ENCODE measurements at places on chromosomes 1 and 21. TPM values are rescaled to one million over a fixed set of nuclear protein-coding genes. Genes with fewer than 3 reads are reported as not detected.

- H3K4me3 ChIP-seq = peak overlapping the region; percentile 82
- no peaks in the 10 kb centered on the region for H3K27me3 ChIP-seq
- peaks cover 55% of the 10 kb centered on the region for H3K4me1 ChIP-seq
- H3K36me3 ChIP-seq = no peaks in the 10 kb centered on the region
These were observed 2.0 kb downstream of the AHDC1 start for GRCh38 chr1:27601771-27602461.

DNA sequence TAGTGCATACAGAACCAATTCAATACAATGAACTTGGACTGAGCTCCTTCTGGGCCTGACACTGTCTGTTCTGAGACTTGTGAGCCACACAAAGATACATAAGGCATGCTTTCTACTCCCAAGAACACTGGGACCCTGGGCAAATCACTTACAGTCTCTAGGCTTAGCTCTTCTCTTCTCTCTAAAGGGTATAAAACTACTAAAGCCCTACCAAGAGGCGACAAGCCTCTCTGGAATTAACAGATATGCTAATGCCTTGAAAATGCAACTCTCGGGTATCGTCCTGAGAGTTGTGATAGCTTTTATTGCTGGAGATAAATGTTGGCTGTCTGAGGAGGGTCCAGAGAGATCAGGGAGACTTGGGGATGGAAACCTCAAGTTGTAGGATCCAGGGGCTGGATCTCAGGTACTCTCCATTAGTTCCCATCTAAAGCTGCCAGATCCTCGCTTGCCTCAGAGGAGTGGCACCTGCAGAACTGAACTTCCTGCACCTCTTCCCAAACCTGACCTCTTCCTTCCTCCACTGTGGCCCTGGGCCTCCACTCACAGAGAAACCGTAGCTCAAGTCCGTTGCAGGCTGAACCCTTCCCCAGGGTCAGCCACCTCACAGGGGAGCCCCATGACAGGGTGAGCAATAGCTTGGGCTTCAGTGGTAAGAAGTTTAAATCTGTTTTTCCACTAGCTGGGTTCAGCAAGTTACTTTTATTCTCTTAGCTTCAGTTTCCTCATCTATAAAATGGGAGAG is 11.5 kb upstream of the CFAP45 start:
- H3K27me3 ChIP-seq = no peaks in the 10 kb centered on the region
- H3K4me3 ChIP-seq = no peak overlapping the region
- peaks cover 2% of the 10 kb centered on the region for H3K36me3 ChIP-seq
- DNase-seq = peak; percentile 22

DNA sequence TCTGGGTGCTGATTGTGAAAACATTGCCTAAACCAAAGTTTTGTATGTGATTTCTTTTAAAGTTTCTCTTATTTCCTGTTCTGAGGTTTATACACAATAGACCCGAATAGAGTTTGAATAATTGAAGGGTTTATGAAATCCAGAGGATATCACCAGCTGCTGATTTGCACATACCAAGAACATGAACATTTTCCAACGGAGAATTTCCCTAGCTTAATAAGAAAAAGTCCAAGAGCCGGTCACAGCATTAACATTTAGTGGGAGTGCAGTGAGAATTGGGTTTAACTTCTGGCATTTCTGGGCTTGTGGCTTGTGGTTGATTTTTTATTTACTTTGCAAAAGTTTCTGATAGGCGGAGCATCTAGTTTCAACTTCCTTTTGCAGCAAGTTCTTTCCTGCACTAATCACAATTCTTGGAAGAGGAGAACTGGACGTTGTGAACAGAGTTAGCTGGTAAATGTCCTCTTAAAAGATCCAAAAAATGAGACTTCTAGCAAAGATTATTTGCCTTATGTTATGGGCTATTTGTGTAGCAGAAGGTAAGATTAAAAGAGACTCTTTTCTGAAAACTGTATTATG is at the start of gene CFH:
TSS of gene CFH (plus strand) at position 407 of the 579 bp plus-strand sequence. CDS start at position 482, 75 bp downstream.
- peak within 1 kb of the TSS; percentile 47 for H3K4me3 ChIP-seq
- H3K27me3 ChIP-seq = no peaks in the 10 kb centered on the region
- H3K27ac ChIP-seq = peak within 1 kb of the TSS; percentile 59

- DNase-seq = no peak
- peak overlapping the region; percentile 34 for H3K4me3 ChIP-seq
- H3K4me1 ChIP-seq = peaks cover 18% of the 10 kb centered on the region
- H3K27ac ChIP-seq = peak overlapping the region; percentile 83
These were observed 27.9 kb downstream of the LRRC8B start for GRCh38 chr1:89552471-89553081.

- no peaks in the 10 kb centered on the region for H3K27me3 ChIP-seq
- H3K36me3 ChIP-seq = no peaks in the 10 kb centered on the region
- no peak for DNase-seq
- no peak overlapping the region for H3K27ac ChIP-seq
These were observed 36.0 kb upstream of the GNG12 start for GRCh38 chr1:67869233-67869632.

DNA sequence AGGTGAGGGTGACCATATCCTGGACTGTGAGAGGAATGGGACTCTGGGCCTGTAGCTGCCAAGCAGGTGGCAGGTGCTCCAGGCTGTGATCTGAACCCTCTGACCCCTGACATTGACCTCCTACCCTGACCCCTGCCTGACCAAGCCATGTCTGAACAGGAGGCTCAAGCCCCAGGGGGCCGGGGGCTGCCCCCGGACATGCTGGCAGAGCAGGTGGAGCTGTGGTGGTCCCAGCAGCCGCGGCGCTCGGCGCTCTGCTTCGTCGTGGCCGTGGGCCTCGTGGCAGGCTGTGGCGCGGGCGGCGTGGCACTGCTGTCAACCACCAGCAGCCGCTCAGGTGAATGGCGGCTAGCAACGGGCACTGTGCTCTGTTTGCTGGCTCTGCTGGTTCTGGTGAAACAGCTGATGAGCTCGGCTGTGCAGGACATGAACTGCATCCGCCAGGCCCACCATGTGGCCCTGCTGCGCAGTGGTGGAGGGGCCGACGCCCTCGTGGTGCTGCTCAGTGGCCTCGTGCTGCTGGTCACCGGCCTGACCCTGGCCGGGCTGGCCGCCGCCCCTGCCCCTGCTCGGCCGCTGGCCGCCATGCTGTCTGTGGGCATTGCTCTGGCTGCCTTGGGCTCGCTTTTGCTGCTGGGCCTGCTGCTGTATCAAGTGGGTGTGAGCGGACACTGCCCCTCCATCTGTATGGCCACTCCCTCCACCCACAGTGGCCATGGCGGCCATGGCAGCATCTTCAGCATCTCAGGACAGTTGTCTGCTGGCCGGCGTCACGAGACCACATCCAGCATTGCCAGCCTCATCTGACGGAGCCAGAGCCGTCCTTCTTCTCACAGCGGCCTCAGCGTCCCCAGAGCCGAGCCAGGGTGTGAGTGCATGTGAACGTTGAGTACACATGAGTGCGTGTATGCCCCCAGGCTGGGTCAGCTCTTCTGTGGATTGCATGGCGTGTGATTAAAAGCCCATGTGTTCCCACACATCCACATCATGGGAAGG is 3.1 kb downstream of the TMEM125 start:
- DNase-seq = peak; percentile 49
- peaks cover 10% of the 10 kb centered on the region for H3K4me1 ChIP-seq
- H3K4me3 ChIP-seq = no peak overlapping the region
- no peak overlapping the region for H3K27ac ChIP-seq
- H3K27me3 ChIP-seq = no peaks in the 10 kb centered on the region

DNA sequence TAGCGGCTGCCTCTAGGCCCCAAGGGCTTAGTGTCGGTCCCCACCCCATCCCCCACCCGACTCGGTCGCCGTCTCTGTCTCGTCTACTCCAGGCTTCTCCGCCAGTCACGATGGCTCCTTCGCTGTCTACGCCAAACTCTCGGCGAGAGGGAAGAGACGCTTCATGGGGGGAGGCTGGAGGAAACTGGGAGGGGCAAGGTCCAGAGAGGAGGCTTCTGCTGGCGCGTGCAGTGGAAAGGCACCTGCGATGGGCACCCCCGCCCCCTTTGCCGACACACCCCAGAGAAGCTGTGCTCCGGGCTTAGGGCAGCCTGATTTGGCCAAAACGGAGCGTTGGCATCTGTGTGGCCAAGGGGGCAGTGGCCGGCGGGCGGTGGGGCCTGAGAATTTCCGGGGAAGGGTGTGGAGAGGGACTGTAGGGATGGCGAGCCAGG is 1.2 kb upstream of the CSMD2 start:
- peaks cover 63% of the 10 kb centered on the region for H3K27me3 ChIP-seq
- H3K36me3 ChIP-seq = no peaks in the 10 kb centered on the region
- no peak for DNase-seq
- H3K27ac ChIP-seq = no peak overlapping the region

GRCh38 chr1:186887203-186887602 is 58.5 kb downstream of the PLA2G4A start:
- no peaks in the 10 kb centered on the region for H3K36me3 ChIP-seq
- no peaks in the 10 kb centered on the region for H3K27me3 ChIP-seq
- no peak overlapping the region for H3K27ac ChIP-seq

DNA sequence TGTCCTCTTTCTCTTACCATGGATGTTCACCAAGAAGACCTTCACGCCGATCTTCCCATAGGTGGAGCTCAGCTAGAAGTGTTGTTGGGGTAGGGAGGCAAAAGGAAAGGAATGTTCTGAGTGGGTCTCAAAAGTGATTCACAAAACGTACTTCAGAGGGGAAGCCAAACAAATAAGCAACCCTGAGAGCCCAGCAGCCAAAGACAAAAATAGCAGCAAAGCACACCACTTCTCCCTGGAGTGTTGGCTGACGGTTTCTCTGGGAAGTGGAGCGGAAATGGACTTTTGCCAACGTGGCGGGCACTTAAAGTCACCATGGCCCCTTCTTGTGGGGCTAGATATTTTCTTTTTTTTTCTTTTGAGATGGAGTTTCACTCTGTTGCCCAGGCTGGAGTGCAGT is 23.1 kb downstream of the SLC26A9 start:
- no peaks in the 10 kb centered on the region for H3K27me3 ChIP-seq
- no peak overlapping the region for H3K4me3 ChIP-seq

DNA sequence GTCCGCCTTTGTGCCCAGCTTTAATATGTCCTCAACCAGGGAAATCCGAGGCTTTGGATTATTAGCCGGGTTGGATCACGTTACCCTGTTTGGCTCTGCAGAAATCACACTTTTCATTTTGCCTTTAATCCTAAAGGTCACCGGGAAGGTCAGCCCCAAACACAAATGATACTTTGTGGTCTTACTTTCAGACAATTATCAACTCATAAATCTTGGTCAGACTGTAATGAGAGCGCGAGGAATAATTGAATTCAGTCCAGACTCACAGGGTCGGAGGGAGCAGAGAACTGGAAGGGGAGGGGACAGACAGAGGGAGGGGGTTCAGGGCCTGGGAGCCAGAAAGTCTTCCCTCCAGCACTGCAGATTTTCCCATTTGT is 91.7 kb upstream of the NFIA start:
- no peak for DNase-seq
- no peaks in the 10 kb centered on the region for H3K4me1 ChIP-seq
- H3K4me3 ChIP-seq = no peak overlapping the region
- peak overlapping the region; percentile 58 for H3K27ac ChIP-seq
- no peaks in the 10 kb centered on the region for H3K36me3 ChIP-seq

- no peak for DNase-seq
- no peaks in the 10 kb centered on the region for H3K36me3 ChIP-seq
- H3K4me3 ChIP-seq = no peak overlapping the region
- no peak overlapping the region for H3K27ac ChIP-seq
These were observed 9.3 kb upstream of the FAM89A start for GRCh38 chr1:231049121-231049979.

DNA sequence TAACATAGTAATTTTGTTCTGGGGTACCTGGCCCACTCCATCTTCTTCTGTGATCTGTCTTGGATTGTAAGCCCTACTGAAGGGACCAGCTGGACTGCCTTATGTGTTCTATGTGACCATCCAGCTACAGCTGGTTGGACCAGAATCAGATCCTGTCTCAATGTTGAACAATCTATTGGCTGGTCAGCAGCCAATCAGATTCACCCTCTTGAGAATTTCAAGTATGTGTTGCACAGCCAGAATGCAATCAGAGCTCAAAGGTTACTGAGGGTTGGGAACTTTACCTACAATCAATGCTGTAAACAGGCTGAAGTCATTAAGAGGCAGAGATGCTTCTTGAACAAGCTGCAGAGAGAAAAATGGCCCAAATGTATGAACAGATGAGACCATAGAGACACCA is 61.9 kb downstream of the KCNC4 start:
- H3K4me3 ChIP-seq = no peak overlapping the region
- no peak for DNase-seq
- no peaks in the 10 kb centered on the region for H3K36me3 ChIP-seq
- H3K4me1 ChIP-seq = no peaks in the 10 kb centered on the region
- no peaks in the 10 kb centered on the region for H3K27me3 ChIP-seq

GRCh38 chr1:214801191-214801590 is 198.2 kb downstream of the CENPF start:
- no peak overlapping the region for H3K27ac ChIP-seq
- H3K27me3 ChIP-seq = no peaks in the 10 kb centered on the region

GRCh38 chr1:47772960-47773682 is 224.1 kb downstream of the TRABD2B start:
- DNase-seq = no peak
- no peaks in the 10 kb centered on the region for H3K4me1 ChIP-seq
- no peak overlapping the region for H3K27ac ChIP-seq
- H3K27me3 ChIP-seq = no peaks in the 10 kb centered on the region
- H3K36me3 ChIP-seq = no peaks in the 10 kb centered on the region

GRCh38 chr1:18328803-18329202 is 151.9 kb upstream of the KLHDC7A start:
- no peaks in the 10 kb centered on the region for H3K4me1 ChIP-seq
- H3K4me3 ChIP-seq = no peak overlapping the region
- DNase-seq = no peak
- H3K27me3 ChIP-seq = peaks cover 8% of the 10 kb centered on the region

GRCh38 chr1:45216200-45216541 is 9.8 kb upstream of the ZSWIM5 start:
- H3K36me3 ChIP-seq = no peaks in the 10 kb centered on the region
- H3K27ac ChIP-seq = no peak overlapping the region
- DNase-seq = no peak
- no peak overlapping the region for H3K4me3 ChIP-seq

DNA sequence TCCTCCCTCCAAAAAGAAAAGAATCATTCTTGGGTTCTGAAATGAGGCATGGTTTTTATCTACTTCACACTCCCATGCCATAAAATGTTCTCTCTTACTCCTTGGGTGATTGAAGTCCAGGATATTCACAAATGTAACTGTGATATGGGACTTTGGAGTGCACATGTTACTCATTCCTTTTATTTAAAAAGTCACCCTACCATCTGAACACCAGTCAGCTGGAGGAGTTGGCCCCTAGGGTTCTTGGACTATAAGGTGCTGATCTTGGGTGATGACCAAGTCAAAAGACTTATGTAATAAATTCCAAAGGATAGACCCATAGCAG is 128.4 kb downstream of the CLIC6 start:
- no peaks in the 10 kb centered on the region for H3K27me3 ChIP-seq
- peaks cover 64% of the 10 kb centered on the region for H3K36me3 ChIP-seq
- H3K4me1 ChIP-seq = peaks cover 15% of the 10 kb centered on the region
- no peak for DNase-seq
- peak overlapping the region; percentile 52 for H3K27ac ChIP-seq

- DNase-seq = no peak
- H3K27me3 ChIP-seq = no peaks in the 10 kb centered on the region
- no peak overlapping the region for H3K4me3 ChIP-seq
These were observed 123.0 kb downstream of the LYPLAL1 start for GRCh38 chr1:219296430-219297355.

- no peak overlapping the region for H3K27ac ChIP-seq
- peak; percentile 73 for DNase-seq
- H3K4me1 ChIP-seq = no peaks in the 10 kb centered on the region
- no peak overlapping the region for H3K4me3 ChIP-seq
These were observed 594.2 kb upstream of the ADAMTS5 start for GRCh38 chr21:27561116-27561515.

Gene TRIM46
- 0.43 TPM for total RNA-seq

Gene DRAXIN
- 0.09 TPM for total RNA-seq

Gene C1QB
- total RNA-seq = 707 TPM

Gene TTC24
- total RNA-seq = not detected

Gene TAS1R1
- not detected for total RNA-seq

Gene ZMYND12
- 1.9 TPM for total RNA-seq

Gene LAX1
- total RNA-seq = 3.0 TPM

Data from upper lobe of right lung (tissue), 1 donor.